NCI-H187 (cell line): ENCODE measurements at places on chromosomes 6 and 20.

- no peak for DNase-seq
These were observed 26.2 kb downstream of the SLC16A10 start for GRCh38 chr6:111113336-111114086.

DNA sequence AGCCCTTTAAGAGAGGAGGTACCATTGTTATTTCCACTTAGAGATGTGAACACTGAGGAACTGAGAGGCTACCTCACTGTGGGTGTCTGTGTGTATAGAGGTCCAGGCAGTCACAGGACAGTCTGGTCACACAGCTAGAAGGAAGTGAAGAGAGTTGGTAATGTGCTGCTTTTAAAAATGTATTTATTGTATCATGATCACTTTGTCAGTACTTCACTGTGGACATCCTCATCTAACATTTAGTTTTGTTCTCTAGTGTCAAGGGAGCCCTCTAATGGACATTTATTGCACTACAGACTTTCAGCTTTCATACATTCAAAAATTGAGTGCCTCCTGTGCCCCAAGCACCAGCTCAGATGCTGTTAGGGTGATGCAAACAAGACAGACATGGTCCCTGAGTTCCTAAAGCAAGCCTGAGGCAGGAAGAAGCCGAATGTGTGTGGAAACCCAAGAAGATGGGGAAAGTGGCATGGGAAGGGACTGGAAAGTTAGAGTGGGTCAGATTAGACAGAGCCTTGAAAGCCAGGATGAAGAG, 123.0 kb downstream of the SLC16A10 start:
- DNase-seq: no peak

DNA sequence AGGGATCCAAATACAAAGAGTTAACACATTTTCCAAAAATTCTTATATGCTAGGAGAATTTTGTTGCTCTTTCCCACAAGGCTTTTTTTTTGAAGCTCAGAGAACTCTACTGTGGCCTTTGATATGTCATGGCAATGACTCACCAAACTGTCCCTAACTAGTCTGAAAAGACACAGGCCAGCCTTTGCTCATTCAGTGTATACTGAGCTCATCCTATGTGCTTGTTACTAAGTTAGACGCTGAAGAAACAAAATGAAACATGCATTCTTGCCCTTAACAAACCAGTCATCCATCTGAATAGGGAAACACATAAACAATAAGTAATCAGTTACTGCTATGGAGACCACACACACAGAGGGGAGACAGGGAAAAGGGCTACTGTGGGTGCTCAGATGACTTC, 291.8 kb downstream of the FOXC1 start:
- no peak for DNase-seq

DNA sequence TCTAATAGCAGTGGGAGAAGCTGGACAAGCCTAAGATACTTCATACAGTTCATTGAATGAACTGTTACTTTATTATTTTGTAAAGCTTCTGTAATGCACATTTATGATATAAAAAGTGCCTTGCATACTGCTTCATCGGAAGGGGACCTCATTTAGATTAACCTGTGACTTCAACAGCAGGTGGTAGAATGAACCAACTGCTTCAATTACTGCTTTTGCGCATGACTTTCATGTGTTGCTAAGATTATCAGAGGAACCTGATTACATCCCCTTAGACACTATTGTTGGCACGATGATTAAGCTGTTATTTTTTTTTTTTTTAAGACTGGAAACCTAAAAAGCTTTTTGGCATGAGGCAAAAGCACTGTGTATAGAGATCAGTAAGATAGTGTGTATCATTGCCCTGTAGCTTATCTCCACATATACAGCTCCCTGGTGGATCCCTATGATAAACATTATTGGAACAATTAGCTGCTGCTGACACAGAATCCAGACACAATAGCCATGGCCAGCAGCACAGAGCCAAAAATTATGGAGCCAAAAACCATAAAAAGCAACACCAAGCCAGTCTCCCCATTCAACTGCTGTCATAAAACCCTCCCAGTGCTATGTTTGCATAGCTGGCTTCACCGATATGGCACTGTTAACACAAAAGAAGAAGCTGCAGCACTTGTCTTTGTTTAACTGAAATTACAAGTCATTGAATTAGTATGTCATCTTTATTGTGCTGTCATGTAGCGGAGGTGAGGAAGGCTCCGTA, 731.6 kb upstream of the MMS22L start:
- DNase-seq: peak; percentile 48

DNA sequence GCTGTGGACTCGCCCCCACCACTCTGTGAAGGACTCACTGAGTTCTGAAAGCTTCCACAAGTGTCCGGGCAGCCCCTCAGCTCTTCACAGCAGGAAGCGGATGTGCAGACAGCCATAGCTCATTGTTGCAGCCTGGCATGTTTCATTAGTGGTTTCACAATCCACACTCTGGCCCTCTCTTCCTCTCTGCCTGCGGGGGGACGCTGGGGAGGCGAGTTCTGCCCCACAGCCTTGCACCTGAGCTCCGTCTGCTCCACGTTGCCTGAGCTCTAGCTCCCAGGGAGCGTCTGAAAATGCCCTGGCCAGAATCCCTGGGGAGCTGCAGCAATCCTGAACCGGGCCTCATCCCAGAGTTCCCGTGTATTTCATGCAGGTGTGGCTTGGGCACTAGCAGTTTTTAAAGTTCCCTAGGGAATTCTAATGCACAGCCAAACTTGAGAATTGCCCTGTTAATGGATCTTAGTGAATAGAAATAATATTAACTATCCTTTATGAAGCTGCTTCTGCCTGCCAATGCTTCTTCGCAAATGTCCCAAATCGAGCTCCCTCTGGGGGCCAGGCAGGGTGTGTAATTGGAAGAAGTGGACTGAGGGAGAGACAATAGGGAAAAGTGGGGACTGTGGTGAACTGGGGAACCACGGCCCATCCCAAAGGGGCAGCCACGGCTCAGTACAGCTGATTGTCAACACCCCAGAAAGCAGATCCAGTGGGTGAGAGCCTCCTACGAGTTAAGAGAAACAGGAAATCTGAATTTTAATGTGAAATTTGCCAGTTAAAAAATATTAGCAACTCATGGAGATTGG, 51.5 kb downstream of the CTCFL start:
- no peak for DNase-seq

GRCh38 chr20:50558483-50558925, 48.3 kb downstream of the PTPN1 start:
- no peak for DNase-seq

DNA sequence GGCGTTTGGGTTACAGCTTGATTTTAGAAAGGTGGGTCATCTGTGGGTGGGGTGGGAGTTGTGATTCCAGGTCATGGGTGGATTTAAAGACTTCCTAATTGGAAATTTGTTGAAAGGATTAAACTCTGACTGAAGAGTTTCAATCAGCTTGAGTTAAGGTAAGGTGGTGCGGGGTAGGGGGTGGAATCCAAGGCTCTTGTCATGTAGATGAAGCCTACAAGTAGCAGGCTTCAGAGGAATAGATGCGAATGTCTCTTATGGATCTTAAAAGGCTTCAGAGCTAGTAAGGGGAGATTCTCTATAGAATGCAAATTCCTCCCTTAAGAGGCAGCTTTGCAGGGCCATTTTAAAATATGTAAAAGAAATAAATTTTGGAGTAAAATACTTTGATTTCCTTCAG, 645.3 kb downstream of the FRK start:
- no peak for DNase-seq

GRCh38 chr6:105645156-105645555, 242.3 kb upstream of the PREP start:
- no peak for DNase-seq

DNA sequence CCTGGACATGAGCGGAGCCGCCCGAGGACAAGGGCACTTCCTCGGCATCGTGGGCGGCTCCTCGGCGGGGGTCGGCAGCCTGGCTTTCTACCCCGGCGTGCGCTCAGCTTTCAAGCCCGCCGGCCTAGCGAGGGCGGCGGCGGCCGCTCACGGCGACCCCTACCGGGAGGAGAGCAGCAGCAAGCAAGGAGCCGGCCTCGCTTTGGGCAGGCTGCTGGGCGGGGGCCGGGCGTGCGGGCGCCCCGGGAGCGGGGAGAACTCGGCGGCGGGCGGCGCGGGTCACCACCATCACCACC, 6.7 kb downstream of the PRDM13 start:
- no peak for DNase-seq

DNA sequence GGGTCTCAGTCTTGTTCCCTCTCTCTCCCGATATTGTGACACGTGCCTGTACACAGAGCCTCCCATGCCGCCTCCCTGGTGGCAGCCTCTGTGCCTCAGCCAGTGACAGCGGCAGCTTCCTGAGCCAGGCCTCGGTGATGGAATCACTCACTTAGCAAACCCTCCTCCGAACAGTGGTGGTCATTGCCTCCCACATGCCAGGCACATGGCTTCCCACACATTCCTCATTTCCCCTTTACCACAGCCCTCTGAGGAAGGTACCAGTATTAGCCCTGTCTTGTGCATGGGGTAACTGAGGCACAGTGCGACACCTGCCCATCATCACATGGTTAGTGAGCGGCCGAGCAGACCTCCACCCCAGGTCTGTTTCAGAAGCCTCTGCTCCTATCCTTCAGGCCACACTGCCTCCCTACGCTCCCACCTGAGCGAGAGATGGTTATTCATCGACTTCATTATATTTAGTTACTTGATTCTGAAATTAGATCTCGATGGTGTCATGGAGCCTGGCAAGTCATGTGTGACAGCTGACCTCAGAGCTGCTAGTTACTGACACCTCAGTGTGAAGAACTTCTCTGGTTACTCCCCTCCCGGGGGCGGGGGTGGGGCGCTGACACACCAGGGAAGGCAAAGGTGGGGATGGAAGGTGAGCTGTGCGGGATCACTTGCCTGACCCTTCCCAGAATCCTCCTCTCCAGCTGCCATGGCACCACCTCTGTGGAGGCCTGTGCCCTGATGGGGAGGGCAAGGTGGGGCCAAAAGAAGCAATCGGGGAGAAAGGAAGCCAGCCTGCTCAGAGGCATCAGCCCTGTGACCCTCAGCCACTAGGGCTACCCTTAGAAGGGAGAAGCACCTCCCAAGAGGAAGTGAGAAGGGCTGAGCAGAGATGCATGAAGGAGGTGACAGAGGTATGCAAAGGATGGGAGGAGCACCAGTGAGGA, 17.9 kb downstream of the MDGA1 start:
- DNase-seq: peak; percentile 64

DNA sequence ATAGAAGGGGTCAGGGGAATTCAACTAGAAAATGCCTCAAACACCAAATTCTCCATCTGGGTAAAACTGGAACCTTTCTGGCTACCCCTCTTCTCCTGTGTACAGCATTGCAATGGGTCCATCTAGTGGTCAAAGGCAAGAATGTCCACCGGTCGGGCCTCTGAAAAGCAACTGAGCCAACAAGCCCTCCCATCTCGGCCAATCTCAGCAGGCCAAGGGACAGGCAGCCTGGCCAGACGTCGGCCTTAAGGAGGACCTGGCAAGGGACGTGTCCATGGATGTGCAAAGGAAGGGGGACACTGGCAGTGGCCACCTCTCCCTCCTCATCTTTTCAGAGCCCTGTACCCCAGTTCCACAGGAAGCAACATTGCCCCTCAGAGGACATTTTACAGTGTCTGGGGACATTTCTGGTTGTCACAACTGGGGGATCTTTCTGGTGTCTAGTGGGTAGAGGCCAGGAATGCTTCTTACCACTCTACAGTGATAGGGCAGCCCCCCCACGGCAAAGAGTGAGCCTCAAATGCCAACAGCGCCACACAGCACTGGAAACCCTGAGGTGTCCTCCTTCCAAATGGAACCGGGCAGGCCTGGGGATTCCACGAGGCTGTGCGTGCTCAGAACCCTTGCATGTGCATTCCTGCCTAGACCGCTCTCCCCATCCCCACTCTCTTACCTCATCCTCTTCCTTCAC, 99.8 kb upstream of the FOXA2 start:
- peak; percentile 3 for DNase-seq

DNA sequence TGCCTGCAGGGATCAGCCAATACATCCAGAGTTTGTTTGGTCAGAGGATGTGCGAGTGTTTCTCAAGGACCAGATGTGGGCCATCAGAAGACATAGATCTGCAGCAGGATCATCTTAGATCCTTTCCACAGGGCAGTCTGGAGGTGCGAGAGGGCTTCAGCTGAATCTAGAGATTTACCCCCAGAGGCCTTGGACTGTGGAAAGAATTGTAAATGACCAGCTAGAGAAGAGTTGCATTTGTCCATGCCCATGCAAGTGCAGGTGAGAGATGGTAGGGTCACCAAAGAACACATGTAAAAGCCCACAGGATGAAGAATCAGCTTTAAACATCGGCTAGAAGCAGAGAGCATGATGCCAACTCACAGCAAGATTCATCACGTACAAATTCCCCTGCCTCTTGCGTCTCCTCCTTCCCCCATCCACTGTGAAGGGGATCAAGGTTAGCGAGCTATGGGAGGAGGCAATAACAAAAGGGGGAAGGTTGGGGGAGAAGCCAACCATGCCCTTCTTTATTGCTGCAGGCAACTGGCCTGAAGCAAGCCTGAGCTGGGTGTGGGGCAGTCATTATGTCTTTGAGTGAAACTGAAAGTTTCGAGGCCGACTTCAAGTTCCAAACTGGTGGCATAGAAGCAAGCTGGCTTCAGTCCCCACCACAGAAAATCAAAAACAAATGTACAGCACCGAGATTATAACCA, 83.5 kb downstream of the SCML4 start:
- no peak for DNase-seq

DNA sequence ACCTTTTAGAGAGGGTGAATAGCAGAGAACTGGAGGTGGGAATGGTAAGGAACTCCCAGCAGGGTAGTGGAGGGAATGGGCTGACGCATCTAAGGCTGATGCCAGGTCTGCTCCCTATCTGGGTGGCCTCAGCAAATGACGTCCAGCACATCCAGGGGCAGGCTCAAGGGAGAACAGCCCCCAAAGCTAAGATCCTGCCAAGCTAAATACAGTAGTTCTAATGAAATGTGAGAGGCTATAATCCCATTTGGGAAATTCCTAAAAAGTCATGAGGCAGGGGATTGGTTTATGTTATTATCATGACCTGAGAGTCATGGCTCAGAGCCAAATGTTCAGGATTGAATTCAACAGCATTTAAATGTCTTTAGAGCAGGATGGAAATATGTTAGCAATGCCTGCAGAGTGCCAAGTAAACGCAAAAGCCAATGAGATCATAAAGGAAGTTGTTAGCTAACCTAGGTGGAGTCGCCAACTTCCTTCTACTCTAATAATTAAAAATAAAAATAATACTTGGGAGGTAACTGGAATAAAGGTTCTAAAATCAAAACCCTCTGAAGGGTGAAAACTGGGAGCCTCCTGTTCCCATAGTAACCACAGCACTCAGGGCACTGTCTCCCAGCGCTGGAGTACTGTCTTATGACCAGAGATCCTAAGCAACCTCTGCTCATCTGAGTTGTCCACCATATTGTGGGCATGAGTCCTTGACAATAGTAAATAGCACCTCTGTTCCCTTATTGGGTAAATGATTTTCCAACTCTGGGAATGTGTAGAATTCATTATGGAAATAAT, 34.8 kb downstream of the IYD start:
- DNase-seq: no peak
